Choroid plexus epithelial cell (primary cell): ENCODE measurements at places on chromosomes 13 and 19.

DNA sequence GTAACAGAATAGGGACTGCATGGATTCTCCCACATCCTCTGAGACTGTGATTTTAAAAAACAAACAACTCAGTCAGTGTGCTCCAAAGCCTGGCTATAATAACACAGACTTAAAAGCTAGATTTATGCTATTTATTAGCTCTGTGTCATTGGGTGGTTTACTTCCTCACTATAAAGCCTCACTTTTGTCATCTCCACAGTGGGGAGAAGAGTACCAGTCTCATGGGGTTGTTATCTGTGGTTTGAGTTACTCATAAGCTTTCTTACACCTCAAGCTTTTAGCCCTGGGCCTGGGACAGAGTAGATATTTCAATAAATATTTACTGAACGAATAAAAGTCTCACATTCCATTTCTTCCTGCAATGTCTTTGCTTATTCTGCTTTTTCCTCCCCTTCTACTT is 5.3 kb downstream of the RNASEH2B start:
- peak; percentile 41 for DNase-seq

DNA sequence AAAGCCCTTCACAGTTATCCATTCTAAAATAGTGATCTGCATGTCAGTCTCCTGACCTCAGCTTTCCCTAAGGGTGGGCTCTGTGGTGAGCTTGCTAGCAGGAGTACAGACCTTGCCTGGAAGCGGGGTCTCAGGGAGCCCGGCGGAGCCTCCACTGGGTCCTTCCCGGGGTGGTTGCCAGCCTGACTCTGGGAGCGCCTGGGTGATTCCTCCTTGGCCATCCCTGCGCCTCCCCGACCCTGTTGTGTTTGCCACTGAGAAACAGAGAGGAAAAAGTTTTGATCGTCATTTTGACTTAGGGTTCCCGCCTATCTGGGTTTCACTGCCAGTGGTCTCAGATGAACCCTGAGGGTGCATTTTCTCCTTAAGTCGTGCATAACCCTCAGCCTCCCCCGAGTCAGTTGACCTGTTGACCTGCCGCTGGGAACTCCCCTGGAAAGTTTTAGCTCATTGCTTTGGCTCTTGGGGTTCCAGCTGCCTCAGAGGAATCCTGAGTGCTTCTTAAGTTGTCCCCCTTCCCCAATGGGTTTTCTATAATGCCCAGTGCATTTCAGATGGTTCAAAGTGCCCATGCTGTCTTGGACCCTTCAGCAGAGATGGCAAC is 117.8 kb downstream of the RAB20 start:
- peak; percentile 48 for DNase-seq

DNA sequence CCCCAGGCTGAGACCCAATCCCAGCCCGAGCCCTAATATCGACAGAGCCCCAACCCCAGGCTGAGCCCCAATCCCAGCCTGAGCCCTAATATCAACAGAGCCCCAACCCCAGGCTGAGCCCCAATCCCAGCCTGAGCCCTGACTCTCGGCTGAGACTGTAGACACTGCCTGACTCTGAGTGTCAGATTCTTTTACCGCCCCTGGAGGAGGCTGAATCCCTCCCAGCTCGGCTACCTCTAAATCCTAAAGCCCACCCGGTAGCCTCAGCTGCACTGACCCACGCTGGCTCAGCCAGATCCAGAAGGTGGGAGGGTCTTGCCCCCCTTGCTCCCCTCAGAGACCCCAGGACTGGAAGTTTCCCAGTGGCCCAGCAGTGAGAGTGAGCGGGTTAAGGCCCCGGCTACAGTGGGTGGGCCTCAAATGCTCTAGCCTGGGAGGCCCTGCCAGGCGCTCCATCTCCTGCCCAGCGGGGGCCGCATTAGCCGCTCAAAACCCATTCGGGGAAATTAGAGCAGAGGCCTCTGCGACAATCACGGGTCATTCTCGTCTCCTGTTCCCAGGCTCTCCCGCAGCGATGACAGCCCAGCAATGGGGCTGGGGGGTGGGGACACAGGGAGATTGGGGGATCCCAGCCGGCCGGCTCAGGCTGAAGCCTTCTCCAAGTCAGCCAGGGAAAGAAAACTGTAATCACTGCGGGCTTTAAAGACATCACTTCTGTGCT is 43.8 kb downstream of the ZNRF4 start:
- DNase-seq: no peak

DNA sequence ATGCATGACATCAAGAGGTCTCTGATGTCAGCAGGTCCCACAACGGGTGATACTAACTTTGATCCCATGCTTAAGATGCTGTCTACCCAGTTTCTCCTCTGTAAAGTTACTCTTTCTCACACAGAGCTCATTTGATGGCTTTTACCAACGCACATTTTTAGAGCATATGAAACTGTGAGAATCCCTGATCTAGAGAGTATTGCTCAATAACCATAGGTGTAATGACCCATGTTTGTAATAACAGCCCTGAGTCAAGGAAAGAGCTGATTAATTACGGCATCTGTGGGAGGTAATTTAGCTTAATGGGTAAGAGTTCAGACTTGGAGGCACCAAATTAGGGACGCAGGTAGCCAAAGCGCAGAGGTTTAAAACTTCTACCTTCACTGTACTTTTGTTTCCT is 18.0 kb upstream of the IZUMO2 start:
- DNase-seq: no peak

GRCh38 chr19:3466635-3467034 is 13.7 kb downstream of the SMIM24 start:
- no peak for DNase-seq

DNA sequence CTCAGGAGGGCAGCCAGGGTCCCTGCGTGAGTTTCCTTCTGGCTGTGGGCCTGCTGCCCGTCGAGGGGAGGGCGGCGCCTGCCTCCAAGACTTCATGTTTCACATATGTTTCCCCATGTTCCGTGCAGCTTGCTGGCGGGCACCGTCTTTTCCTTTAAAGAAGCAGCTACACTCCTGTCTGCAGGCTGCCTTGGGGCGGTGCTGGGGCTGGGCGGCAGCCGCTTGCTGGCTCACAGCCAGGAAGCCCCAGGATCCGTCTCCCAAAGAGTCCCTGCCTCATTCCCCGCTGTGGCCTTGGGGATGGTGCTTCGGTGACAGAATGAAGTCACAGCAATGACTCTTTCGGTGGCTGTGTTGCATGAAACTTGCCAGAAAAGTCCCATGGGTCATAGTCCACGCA is 24.9 kb downstream of the PIAS4 start:
- DNase-seq: no peak

- peak; percentile 90 for DNase-seq
Measured at GRCh38 chr13:102724923-102725322, 30.1 kb upstream of the METTL21C start.

GRCh38 chr13:110921695-110922094 is 6.8 kb upstream of the ANKRD10 start:
- DNase-seq: no peak

GRCh38 chr13:83024955-83025594 is 857.2 kb downstream of the SLITRK1 start:
- peak; percentile 13 for DNase-seq

- DNase-seq: no peak
Measured at GRCh38 chr13:32178763-32179162, 136.4 kb downstream of the ZAR1L start.

GRCh38 chr13:32850316-32851052 is 165.7 kb upstream of the KL start:
- no peak for DNase-seq

DNA sequence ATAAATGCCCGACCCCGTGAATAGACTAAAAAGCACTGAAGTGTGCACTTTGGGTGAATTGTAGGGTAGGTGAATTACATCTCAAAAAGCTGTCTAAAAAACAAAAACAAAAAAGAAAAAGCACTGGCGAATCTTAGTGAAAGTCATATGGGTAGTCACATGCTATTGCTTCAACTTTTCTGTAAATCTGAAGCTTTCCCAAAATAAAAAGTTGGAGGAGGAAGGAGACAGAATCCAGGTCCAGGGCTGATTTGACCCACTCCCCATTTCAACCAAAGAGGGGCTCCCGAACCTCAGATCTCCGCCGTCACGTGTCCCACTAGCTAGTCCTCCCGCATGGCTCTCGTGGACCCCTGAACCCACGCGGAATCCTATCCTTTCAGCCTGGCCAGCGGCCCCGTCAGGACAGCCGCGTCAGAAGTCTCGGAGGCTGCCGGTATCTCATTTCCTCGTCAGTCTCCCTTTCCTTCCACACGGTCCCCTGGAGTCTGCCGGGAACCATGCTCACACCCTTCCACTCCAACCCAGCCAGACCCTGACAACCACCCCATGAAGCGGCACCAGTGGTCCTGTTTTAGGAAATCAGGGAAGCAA is 6.1 kb downstream of the PPP1R12C start:
- DNase-seq: no peak

DNA sequence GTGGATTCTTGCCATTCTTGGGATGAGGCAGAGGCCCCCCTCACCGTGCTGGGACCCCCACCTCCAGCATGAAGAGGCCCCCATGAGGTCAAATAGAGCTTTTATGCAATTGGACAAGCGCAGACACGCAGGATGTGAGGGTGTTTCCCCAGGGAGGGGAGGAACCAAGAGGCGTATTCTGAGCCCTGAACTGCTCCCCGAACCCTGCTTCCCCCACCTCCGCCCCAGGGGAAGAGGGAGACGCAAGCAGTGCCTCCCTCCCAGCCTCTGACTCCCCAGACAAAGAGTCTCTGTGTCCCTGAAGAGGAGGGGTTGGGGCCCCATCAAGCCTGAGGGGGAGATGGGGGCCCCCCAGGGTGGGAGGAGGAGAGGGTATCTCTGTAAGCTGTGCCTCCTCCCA is 1.3 kb upstream of the RDH8 start:
- no peak for DNase-seq

DNA sequence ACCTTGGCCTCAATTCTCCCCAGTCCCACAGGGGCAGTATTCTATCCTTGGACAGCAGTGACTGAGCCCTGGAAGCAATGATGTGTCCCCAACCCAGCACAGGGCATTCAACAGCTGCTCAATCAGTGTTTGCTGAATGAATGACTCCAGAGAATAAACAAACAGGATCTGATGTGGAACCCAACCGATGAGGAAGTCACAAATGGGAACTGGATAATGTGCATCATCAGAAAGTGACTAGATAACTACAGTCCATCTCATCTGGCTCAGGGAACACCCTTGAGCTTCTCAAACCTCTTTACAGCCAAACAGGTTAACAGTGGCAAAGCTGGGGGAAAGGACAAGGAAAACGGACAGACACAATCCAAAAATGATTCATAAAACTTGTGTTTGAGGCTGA is 8.2 kb downstream of the SLC25A30 start:
- DNase-seq: no peak

DNA sequence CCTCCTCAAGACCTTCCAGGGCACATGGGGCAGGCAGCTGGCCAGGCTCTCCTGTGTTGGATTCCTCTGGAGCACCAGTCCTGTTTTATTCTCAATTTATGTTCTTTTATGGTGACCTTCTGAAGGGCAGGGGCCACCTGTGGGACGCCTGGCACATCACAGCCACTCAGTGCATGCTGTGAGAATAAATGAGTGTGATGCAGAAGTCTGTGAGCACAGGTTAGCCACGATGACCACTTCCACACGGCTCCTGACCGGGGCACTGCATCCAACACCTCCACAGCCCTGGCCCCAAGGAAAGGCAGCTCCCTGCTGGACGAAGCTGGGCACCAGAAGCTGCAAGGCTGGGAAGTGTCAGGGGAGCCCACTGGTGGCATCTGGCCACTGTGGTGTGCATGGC is 122.8 kb downstream of the CRYL1 start:
- DNase-seq: no peak

- DNase-seq: no peak
Measured at GRCh38 chr19:35144600-35145436, 1.8 kb downstream of the FXYD7 start.

- no peak for DNase-seq
Measured at GRCh38 chr13:106602178-106602577, 34.2 kb upstream of the ARGLU1 start.

- DNase-seq: no peak
Measured at GRCh38 chr19:6906559-6907060, 19.2 kb downstream of the ADGRE1 start.

- no peak for DNase-seq
Measured at GRCh38 chr19:19107654-19108053, 30.6 kb downstream of the TMEM161A start.

GRCh38 chr13:75617230-75617629 is 18.9 kb upstream of the LMO7 start:
- no peak for DNase-seq

DNA sequence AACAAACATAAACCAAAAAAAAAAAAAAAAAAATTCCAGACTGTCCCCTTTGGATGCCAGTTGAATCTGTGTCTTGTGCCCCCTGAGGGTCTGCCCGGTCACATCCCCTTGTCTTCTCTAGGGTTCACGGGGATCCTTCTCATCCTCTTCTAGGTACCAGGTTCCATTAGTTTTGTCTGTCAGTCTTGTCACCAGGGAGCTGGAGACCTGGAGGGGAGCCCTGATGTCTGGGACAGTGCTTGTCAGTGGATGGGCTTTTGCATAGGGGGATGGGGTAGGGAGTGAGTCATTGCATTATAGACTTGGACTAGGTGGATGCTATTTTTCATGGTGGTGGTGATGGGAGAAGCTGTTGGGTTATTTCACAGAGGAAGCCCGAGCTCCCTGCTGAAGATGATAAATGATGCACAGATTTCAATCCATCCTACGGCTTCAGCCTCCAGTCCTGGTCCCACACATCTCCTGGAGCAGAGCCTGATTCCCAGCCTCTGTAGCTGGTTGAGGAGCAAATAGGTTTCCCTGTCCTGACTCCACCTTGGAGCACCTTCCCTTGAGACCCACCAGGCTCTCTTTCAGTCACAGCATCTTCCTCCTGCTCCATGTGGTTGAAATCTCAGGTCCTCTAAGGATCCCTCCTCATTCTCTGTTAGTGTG is 26.0 kb downstream of the WTIP start:
- no peak for DNase-seq

- peak; percentile 67 for DNase-seq
Measured at GRCh38 chr19:54439174-54439851, 9.7 kb upstream of the LENG8 start.

- DNase-seq: no peak
Measured at GRCh38 chr13:80477661-80478443, 136.9 kb upstream of the SPRY2 start.

DNA sequence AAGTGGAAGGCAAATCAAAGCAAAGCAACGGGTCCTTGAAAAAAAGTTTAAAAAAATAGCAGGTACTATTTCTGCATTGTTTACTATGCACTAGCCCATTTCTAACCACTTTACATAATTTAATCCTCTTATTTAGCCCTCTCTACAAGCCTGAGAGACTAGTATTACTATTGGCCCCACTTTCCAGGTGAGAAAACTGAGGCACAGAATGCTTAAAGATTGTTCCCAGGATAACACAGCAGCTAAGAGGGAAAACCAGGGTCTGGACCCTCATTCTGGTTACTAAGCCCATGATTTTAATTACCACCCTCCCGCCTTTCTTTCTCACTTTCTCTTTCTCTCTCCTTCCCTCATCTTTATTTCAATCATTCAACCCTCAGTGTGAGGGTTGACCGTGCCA is 5.7 kb downstream of the ZSWIM9 start:
- no peak for DNase-seq

- DNase-seq: no peak
Measured at GRCh38 chr19:7078008-7078407, 8.5 kb downstream of the ZNF557 start.

- peak; percentile 67 for DNase-seq
Measured at GRCh38 chr13:110528371-110528770, 33.2 kb downstream of the RAB20 start.
